ENCODE measurements at places on chromosomes 6 and 20. TPM values are rescaled to one million over a fixed set of nuclear protein-coding genes. Genes with fewer than 3 reads are reported as not detected.

Gene FAM217A
- total RNA-seq = not detected

Gene WASF1
- 20.9 TPM for total RNA-seq

Gene SS18L1
- 22.1 TPM for total RNA-seq

Gene C6orf52
- not detected for total RNA-seq

Gene ZNF165
- 0.30 TPM for total RNA-seq

Gene MUCL3
- not detected for total RNA-seq

Gene TAAR2
- total RNA-seq = not detected

Gene EDN1
- total RNA-seq = 493 TPM

Gene RGS17
- 1.1 TPM for total RNA-seq

Gene CNR1
- not detected for total RNA-seq

Gene SALL4
- 1.9 TPM for total RNA-seq

Gene FGD2
- total RNA-seq = not detected

Gene SLPI
- not detected for total RNA-seq

Gene SIRPB1
- 6.5 TPM for total RNA-seq

Gene ZC2HC1B
- not detected for total RNA-seq

Gene WFDC12
- not detected for total RNA-seq

Gene PSORS1C2
- not detected for total RNA-seq

Gene SRMS
- total RNA-seq = not detected

Gene MAP3K5
- total RNA-seq = 7.0 TPM
